ENCODE measurements at places on chromosomes 5 and 9. TPM values are rescaled to one million over a fixed set of nuclear protein-coding genes. Genes with fewer than 3 reads are reported as not detected.

DNA sequence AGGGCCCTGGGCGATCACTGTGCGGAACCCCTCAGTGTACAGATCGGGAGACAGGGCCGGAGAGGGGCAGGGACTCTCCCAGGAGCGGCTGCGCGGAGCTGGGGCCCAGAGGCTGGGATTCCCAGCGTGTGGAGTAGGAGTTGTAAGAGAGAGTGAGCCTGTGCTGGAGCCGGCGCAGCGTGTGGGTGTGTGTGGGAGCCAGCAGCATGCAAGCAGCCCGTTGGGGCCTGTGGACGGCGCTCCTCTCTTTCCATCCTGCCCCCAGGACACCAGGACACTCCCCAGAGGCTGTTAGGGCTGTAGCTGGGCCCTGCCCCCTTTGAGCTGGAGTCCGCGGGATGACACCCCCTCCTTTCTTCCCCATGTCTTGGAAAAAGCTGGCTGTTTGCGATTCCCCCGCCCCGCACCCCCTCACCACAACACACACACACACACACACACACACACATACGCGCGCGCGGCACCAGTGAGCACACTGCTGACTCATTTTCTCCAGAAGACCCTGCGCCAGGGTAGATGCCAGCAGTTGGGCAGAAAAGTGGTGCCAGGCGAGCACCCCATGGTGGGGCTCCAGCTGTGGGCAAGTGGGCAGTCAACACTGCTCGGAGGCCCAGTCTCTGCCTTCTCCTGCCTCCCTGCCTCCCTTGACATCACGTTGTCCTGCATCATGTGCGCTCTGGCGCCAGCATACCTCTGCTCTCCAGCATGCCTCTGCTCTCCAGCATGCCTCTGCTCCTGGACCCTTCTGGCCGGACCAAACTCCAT, 1.5 kb downstream of the COL27A1 start:
- H3K36me3 ChIP-seq, result no peaks in the 10 kb centered on the region
- H3K27me3 ChIP-seq, result peaks cover 20% of the 10 kb centered on the region
- peak; percentile 77 for DNase-seq
- H3K4me1 ChIP-seq, result peaks cover 13% of the 10 kb centered on the region
- H3K27ac ChIP-seq, result no peak overlapping the region

- DNase-seq, result no peak
- H3K27me3 ChIP-seq, result no peaks in the 10 kb centered on the region
- H3K36me3 ChIP-seq, result no peaks in the 10 kb centered on the region
Measured at GRCh38 chr5:74072646-74073045, 446.6 kb downstream of the ARHGEF28 start.

- no peak overlapping the region for H3K4me3 ChIP-seq
- no peak for DNase-seq
- no peaks in the 10 kb centered on the region for H3K27me3 ChIP-seq
Measured at GRCh38 chr5:142500227-142500905, 175.5 kb upstream of the SPRY4 start.

Gene OXCT1
- 16.2 TPM for total RNA-seq

Gene SLC24A2
- total RNA-seq, result not detected

Gene TCOF1
- 31.1 TPM for total RNA-seq

Gene MOB3B
- 17.8 TPM for total RNA-seq

Gene ADAMTS19
- not detected for total RNA-seq

Gene WDR55
- 23.4 TPM for total RNA-seq

All from upper lobe of right lung (tissue), 1 donor.